ENCODE measurements at places on chromosomes 12 and 14.

DNA sequence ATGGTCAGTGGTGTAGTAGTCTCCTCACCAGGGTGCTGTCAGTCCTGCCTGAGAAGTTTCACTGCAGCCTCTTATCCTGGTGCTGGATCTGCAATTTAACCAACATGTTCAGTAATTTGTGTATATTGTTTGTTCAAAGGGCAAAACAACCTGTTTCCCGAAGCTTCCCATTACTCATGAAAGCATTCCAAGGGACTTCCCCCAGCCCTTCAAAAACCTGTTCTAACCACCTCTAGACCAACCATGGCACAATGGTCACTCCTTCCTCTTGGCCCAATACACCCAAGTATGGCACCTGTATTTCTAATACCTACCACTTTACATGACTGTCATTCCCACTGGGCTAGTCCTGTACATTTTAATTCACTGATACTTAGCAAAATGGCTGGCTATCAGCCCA, 12.1 kb downstream of the CKAP4 start:
- DNase-seq = no peak

DNA sequence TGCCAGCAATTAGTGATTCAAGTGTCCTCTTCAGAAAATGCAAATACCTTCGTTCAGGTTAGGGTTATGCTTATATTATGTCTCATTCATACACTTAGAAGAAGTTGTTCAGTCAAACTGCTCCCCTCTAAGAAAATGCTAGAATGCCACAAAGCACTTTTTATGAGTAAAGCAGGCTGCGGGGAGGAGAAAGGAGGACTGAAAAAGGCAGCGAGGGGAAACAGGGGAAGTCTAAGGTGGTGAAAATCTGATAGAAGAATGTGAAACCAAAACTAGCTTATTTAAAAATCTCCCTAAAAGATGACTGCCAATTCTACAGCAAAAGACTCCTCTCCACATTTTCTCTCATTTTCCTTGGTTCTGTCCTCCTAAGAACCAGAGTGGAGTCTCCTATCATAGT, 70.1 kb downstream of the PRKD1 start:
- no peak for DNase-seq

GRCh38 chr12:66279123-66279712, 23.1 kb upstream of the HELB start:
- no peak for DNase-seq

- no peak for DNase-seq
These were observed 16.7 kb downstream of the STK38L start for GRCh38 chr12:27260746-27261145.

DNA sequence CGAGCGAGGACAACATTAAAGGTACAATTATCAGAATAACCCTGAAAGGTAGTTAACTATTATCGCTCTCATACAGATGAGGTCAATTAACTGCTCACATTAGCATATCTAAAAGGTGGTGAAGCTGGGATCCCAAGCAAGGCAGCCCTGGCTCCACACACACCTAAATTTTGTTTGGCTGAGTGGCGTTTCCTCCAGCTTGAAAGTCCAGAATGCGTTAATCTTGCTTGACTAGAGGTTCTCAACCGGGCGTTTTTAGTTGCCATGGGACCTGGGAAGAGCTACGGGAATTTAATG, 531 bp downstream of the DLGAP5 start:
- DNase-seq = no peak

GRCh38 chr14:61802010-61802568, 39.9 kb downstream of the SNAPC1 start:
- DNase-seq = no peak

- DNase-seq = no peak
These were observed 191.8 kb downstream of the C12orf75 start for GRCh38 chr12:105522166-105522825.

DNA sequence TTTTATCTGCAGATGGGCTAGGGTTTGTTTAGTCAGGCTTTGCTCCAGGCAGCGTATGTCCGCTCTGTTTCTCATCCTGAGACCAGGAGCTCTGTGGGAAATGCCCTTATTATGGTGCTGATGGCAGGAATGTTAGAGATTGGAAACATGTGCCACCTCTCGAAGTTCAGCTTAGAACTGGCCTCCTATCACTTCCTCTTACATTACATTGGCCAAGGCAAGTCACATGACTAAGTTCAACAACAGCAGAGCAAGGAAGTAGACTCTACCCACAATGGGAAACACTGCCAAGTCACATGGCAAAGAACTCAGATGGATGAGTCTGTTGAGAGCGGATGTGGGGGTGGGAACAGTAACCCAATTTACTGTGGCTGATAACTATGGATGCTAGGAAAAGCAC, 161.9 kb upstream of the WSCD2 start:
- no peak for DNase-seq

GRCh38 chr12:6603095-6603567, 4.0 kb downstream of the CHD4 start:
- DNase-seq = peak; percentile 25

GRCh38 chr14:30874999-30875787, 834 bp downstream of the COCH start:
- no peak for DNase-seq

DNA sequence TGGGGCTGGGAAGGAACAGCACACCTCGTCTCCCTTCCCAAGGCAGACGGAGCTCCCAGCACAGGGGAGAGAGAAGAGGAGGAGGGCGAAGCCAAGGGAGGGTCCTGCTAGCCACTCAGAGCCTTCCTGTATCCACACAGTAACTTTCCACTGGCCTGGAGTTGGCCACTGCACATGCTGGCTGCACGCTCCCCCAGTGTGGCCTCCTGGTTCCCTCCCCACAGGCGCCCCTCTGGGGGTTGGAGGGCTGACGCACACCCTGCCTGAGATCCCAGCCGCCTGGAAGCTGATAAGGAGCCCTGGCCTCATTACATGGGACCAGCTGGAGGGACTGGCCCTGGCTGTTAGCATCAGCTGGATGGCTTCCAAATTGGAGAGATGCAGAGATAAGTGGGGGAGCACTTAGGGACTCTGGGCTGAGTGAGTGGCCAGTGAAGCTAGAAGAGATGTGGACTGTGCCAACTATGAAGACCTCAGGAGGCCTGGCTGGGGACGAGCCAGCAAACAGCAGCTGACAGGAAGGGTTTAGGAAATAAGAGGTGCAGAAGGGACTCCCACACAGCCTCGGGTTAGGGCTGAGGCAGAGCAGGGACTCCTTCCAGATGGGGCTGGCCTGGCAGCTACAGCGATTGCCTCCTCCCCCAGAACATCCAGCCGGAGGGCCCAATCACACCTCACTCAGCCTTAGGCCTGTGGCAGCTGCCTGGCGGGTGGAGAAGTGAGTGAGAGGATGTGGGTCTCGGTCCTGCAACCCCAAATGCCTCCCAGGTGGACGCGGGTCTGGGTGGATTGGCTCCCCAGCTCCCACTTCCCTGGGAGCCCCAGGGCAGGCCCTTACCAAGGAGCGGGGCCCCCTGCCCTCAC, 26.3 kb upstream of the BCDIN3D start:
- DNase-seq = peak; percentile 98

- peak; percentile 8 for DNase-seq
These were observed 56.0 kb downstream of the PLEKHG3 start for GRCh38 chr14:64760146-64760755.

GRCh38 chr14:96053600-96054381, 14.6 kb downstream of the C14orf132 start:
- DNase-seq = no peak

DNA sequence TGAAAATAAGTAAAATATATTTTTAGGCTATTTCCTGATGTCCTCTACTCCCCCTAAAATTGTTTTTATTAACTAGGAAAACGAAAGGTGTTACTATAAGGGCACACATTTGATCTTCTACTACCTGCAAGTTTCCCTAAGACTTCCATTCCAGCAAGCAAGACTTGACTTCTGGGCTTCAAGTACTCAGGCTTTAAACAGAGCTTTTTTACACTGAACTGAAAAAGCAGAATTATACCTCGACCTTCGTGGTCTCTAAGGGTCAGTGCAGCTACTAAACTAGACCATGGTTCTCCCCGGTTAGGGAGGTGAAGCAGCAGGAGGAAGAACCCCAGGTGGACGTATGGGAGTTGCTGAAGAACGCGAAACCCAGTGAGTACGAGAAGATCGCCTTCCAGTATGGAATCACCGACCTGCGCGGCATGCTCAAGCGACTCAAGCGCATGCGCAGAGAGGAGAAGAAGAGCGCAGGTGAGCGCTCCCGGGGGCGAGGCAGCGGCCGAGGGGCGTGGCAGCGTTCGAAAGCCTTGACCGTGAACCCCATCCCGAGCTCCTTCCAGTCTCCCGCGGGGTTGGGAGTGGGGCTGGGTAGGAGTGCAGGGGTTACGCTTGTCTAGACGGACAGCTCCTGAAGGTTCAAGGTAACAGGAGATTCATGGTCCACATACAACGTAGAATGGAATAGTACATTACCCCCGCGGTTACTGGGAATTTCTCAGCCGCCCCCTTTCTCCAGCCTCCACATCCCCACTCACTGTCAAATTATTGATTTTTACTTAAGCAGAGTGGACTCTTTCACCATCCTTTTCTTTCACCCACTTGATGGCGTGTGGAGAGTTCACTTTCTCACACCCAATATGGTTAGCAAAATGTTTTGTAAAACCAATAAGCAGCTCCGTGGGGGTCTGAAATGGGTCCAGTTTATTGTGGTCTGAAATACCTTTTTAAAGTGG, 47.6 kb downstream of the MYBPC1 start:
- DNase-seq = no peak

- DNase-seq = no peak
These were observed 2.7 kb upstream of the KRT6B start for GRCh38 chr12:52454411-52455201.
